ENCODE measurements at places on chromosomes 13 and 19.

DNA sequence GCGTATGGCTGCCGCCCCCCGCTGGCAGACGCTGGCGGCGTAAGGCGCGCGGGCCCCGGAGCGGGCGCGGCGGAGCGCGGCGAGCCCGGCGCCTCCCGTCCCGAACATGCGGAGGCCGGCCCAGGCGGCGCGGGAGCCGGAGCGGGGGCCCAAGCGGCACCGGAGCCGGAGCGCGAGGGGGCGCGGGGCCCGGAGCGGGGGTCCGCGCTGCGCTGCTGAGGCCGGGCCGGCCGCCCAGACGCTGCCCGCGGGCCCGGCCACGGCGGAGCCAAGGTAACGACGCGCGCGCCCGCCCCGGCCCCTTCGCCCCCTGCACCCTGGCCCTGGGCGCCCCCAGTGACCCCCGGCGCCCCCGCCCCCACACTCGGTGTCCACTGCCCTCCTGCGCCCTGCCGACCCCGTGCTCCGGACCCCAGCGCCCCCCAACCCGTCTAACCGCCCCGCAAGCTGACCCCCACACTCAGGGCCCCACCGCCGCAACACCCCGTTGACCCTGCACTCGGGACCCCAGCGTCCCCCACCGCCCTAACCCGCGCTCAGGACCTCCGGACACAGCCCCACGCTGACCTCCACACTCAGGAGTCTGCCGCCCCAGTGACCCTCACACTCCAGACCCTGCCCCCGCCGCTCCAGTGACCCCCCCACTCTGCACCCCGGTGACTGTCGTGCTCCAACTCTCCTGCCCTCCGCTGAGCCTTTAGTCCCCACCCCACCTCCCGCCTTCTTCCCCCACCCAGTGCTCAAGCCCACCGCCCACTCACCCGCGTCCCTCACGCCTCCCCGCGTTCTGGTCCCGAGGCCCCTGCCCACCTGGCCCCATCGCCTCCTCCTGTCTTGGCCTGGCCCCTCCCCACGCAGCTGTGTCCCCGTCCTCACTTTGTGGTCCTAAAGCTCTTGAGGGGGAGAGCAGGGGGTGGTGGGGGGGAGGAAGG is at the start of gene CSNK1G2:
Gene CSNK1G2, plus strand, starts transcription at position 27 of the 932 bp plus-strand sequence. CDS start 28,601 bp downstream, outside the sequence.
- DNase-seq: no peak

GRCh38 chr13:59635589-59635988 is 528.1 kb downstream of the DIAPH3 start:
- no peak for DNase-seq

DNA sequence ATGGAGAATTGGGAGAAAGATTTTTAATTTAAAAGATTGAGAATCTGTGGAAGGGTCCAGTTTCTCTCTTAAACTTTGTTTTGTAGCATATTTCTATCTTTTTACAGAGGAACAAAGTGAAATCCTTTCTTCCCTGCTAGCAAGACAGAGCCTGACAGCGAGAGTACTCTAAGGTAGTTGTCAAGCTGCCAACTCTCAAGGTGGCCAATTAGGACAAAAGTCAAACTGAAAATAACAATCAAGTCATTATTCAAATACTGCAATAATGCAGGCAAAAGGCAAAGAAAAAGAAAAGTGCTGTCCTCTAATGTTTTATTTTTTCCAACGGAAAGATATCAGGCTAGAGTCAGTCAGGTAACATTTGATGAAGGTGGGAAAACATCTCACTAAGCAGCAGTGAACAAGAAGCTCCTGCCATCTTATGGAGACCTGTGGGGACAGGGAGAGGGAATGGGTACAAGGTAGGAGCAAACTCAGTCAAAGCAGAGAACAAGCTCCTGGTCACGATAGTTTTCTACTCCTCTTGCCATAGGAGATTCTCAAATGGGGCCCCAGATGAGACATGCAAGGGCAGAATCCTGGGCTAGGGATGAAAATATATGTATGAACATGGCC is 801.9 kb upstream of the SLITRK1 start:
- DNase-seq: no peak

- DNase-seq: no peak
Observed at GRCh38 chr19:5112681-5113575, 144.0 kb downstream of the KDM4B start.

- peak; percentile 84 for DNase-seq
Observed at GRCh38 chr13:33537676-33538075, 252.1 kb upstream of the STARD13 start.

DNA sequence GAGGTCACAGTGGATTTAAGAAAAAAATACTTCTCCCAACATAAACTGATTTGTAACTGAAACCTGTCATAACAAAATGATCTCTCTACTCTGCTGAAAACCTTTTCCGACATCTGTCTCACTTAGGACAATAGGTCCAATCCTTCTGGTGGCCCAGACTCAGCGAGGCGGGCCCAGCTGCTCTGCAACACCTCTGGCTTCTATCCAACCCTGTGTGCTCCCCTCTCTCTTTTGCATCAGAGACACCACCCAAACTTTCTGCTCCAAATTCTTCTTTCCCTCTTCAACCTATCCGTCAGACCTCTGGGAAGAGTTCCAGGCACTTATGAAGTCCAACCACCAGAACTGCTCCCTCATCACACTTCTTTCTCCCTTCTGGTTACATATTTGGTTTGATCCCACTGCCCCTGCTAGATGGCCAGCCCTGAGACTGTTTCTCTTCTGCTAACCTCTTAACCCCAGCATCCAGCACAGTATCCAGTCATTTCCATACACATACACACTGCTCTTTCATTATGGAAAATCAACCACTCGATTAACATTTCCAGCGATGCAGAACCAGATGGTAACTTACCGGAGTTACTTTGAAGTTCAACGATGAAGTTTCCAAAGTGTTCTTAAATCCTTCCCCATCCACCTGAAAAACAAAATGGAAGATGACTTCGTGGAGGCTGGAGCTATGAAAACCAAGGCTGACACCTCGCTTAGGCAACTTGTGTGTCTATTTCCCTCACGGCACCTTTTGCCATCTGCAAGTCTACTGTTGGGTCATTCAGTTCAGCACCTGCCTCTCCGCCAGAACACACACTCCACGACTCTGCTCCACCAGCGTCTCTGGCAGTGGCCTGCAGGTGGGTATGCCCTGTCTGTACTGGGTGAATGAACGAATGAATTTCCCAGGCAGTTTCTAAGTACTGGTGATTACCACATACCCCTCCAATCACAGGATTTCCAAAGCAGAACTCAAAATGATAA is 9.4 kb downstream of the SAFB2 start:
- DNase-seq: no peak

DNA sequence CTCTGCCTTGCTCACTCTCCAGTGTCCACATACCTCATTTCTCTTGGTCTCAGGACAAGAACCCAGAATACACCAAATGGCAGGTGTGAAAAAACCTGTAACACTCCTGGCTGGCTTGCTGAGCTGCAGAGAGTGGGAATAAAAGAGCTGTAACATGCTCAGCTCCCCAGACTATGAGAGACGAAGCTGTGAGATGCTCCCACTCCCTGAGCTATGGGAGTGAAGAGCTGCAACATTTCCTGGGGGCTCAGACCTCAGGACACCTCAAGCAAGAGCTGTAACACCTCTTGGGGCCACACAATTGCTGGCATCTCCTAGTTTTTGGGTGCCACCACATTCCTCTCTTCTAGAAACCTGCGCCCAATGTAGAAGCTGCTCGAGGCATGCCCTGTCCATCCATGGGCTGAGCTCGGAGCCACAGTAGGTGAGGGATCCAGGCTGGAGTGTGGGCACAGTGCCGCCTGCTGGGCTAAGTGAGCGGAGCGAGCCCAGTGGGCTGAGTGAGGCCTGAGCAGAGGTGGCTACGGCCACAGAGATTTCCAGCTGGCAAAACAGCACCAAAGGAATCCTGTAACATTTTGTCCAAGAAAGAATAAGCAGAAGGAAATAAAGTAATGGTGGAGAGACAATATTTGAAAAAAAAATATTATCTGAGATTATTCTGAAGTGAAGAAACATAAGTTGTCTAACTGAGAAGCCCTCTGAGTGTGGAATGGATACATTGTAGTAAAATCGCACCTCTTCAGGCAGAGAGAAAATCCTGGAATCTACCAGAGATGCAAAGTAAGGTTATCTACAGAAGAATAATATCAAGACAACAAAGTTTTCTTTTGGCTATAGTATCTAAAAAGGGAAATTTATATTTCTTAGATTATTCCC is 186.2 kb upstream of the PCDH9 start:
- no peak for DNase-seq

GRCh38 chr19:40594255-40594654 is 6.9 kb upstream of the LTBP4 start:
- DNase-seq: no peak

- DNase-seq: no peak
Observed at GRCh38 chr13:97246596-97247158, 24.5 kb downstream of the MBNL2 start.

GRCh38 chr19:498977-499623 is 2.8 kb downstream of the MADCAM1 start:
- no peak for DNase-seq

DNA sequence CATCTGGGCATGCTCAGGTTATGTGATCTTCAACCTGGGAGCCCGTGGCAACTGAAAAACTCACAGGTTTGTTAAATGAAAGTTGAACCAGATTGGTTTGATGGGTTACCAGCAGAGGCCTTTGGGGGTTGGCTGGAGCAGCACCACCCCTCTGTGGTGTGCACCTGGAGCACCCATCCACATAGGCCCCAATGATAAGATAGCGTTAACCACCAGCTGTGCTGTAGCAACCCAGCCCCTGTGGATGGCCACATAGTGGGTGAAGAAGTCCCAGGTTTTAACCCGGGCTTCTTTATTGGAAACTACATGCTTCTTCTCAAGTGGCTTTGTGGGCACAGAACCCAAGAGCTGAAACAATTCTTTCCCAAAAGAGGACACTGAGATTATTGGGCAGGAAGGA is 22.6 kb upstream of the MTIF3 start:
- no peak for DNase-seq

GRCh38 chr19:11019824-11020223 is 59.0 kb downstream of the SMARCA4 start:
- DNase-seq: no peak

DNA sequence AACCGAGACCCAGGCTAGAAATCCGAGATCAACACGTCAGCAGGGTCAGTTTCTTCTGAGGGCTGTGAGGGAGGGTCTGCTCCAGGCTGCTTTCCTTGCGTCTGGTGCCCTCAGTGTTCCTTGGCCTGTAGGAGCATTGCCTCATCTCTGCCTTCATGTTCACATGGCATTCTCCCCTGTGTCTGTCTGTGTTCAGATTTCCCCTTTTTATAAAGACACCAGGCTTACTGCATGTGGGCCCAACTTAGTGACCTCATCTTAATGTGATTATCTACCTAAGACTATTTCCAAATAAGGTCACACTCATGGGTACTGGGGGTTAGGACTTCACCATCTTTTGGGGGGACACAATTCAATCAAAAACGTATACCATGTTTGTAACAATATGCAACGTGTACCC is 57.2 kb upstream of the C1QTNF9 start:
- DNase-seq: no peak

DNA sequence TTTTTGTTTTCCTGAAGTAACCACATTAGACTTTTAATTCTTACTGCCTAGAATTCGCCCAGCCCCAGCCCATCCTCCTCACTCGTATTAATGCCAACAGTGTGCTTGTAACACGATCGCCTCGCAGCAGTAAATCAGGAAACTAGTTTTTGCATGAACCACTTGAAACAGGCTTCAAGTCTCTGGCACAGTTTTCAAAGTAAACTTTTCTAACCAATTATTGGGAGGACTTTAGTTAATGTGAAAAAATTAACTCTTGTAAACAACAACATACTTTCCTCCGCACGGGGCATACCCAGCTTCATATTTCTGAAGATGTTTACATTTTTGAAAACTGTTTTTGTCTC is 39.2 kb downstream of the TNFRSF19 start:
- DNase-seq: peak; percentile 21

- no peak for DNase-seq
Observed at GRCh38 chr13:41606646-41607045, 149.3 kb downstream of the RGCC start.

DNA sequence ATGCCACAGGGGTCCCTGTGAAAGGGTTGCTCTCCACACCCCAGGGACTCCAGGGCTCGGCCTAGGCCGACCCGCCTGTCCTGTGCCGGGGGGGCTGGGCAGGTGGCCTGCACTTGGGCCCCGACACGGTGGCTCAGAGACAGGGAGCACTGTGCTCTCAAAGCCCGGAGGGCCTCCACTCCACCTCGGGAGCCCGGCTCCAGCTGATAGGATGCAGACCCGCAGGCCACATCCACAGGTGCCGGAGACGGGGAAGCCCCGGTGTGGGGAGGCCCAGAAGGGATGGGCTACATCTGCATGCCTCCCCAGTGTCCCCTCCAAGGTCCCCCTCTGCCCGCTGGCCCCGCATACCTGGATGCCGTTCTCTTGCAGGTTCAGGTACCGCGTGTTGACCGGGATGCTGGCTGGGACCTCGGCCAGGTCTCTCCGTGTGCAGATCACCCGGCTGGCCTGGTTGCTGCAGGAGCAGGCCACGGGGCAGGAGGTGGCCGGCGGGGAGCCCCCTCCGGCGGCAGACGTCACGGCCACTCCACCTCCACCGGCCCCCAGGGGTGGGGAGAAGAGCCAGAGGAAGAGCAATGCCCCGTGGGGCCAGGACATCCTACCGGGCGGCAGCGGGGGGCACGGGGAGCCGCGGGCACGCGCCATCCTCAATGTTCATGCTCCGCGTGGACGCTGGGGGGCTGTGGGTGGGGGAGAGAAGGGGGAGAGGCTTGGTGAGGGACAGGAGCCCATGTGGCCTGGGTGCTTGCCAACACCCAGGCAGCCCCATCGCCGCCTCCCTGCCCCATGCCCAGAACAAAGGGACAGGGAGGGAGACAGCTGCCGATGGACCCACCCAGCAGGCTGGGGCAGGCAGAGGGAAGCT is 19.8 kb downstream of the LRRC4B start:
- DNase-seq: no peak

GRCh38 chr13:30142486-30143211 is 164.7 kb downstream of the KATNAL1 start:
- no peak for DNase-seq

DNA sequence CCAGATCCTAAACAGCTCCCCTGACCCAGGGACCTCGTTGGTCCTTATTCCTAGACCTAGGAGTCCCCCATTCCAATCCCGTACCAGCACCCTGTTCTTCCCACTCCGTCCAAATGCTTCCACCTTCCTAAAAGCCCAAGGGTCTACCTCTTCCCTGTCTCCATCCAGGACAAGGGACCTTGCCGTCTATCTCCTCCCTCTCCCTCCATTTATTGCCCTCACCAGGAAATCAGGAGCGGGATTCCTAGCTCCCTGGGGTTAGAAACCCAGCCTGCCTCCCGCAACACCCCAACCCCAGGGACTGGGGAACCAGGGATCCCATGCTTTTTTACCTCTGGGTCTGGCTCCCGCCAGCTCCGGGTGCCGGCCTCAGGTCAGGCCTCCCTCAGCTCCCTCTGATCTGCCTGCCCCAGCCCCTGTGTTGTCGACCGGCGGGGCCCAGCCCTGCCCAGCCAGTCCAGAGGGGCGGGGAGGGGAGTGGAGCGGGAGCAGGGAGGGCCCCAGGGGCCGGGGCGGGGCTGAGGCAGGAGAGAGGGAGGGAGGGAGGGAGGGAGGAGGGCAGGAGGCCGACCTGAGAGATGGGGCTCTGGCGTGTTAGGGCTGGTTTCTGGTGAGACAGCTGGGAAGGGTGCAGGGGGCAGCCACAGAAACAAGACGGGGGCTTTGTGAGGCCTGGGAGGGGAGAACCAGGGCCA is at the start of gene B3GNT8:
Gene B3GNT8, minus strand, starts transcription at position 423 of the 695 bp plus-strand sequence. CDS start 596 bp downstream, outside the sequence.
- peak; percentile 86 for DNase-seq
